ENCODE measurements at places on chromosomes 3 and 15.
A peak's percentile ranks its signal among the peaks of the same experiment; 100 is the strongest.

- no peak for DNase-seq
These were observed 1.4 kb downstream of the CSK start for GRCh38 chr15:74783072-74783807.

GRCh38 chr3:181710345-181711291 lies 1.1 kb upstream of the SOX2 start:
- DNase-seq: no peak

DNA sequence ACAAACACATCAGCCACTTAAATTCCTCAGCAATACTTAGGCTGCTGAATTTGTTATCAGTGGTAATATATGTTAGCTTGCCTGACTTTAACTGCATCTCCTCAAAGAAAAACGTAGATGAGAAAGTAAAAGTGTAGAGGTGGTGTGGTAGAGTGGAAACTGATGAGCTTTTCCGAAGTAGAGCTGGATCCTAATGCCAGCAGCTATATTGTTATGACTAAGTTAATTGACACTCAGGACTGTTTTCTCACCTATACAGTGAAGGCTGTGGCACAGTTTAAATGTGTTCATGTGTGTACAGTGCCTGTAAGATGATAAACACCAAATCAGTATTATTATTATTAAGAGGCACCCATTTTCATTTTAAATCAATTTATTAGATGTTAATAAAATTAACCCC lies 174.9 kb downstream of the TNIK start:
- DNase-seq: no peak

DNA sequence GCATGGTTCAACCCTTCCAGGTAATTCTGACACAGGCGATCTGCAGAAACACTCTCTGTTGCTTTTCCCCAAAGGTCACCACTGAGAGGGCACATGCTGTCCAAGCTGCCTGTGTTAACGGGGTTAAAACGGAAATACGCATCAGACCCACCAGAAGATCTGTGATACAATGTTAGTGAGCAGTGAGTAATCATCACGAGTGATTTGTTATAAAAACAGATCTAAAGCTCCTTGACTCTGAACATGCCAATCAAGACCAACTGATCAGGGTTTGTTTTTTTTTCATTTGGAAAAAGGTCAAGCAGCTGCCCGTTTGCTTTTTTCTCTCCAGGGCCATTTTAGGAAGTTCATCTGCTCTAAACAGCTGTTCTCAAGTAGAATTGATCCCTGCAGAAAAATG lies 43.2 kb downstream of the FGF12 start:
- DNase-seq: no peak

DNA sequence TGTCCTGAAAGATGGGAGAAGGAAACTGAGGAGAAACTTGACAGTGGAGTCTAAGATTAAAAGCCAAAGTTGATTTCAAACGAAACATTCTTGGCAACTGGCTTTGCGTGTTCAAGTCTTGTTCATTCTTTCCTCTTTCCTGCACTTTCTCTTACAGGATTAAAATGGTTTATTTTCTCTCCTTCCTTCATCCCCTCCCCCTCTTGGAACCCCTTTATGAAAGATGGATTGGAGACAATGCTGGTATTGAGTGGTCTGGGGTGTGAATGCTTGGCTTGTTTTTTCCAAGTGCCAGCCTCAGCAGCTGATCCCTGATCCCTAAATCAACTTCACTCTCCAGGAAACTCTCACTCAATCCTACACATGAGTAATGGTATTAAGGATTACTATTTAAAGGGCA lies 703 bp upstream of the LSAMP start:
- DNase-seq: no peak

GRCh38 chr15:63487076-63487757 lies 17.2 kb upstream of the USP3 start:
- DNase-seq: peak; percentile 77
